ENCODE measurements at places on chromosomes 11 and 22.
A peak's percentile ranks its signal among the peaks of the same experiment; 100 is the strongest.

DNA sequence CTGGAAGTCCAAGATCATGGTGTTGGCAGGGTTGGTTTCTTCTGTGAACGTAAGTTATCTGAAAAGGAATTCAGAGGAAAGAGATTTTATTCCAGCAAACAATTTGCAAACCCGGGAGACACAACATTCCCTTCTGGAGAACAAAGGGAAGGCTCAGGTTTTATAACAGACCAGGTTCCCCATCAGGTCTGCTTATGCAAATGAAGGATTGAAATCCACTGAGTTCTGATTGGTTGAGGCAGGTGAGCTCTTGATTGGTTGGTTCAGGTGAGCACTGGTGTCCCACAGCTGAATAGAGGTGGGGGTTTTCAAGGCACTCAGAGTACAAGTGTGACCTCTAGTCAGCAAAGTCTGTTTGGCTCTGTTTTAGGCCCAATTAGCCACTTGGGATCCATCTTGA is 1306.8 kb downstream of the TBC1D22A start:
- no peak for DNase-seq

GRCh38 chr11:67648796-67649613 is 1.5 kb downstream of the ACY3 start:
- DNase-seq, result no peak

GRCh38 chr11:110522471-110522870 is 92.7 kb downstream of the FDX1 start:
- no peak for DNase-seq

DNA sequence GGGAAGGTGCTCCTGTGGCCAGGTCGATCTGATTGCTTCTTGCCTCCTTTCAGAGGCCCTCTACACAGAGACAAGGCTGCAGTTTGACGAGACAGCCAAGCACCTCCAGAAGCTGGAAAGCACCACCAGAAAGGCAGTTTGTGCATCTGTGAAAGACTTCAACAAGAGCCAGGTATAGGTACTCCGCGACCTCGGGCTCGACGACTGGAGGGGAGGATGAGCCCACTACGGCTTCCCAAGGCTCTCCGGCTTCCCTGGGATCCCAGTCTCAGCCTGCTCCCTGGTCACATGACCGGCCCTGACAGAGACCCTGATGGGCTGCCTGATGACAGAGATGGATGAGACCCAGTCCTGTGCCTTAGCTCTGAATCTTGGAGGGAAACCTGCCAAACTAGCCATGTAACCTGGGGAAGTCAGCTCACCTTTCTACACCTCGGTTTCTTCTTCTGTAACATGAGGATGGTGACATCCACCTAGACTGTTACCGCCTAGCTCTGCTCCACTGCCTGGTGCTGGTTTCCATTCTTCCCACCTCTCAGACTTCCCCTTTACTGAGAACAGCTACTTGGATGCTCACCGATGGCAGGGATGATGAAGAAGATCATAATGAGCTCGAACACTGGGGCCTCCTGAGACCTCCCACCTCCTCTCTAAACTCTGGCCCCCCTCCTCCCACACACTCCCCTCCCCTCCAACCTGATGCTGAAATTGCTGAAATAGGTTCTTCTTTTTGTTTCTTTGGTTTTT is 8.9 kb downstream of the RIBC2 start:
- no peak for DNase-seq

GRCh38 chr11:94854770-94855633 is 86.8 kb downstream of the AMOTL1 start:
- no peak for DNase-seq

GRCh38 chr22:19061471-19062138 is 60.6 kb downstream of the DGCR2 start:
- DNase-seq, result no peak

- DNase-seq, result no peak
These were observed 11.7 kb upstream of the GLYATL1 start for GRCh38 chr11:58927393-58928106.

GRCh38 chr11:64611869-64612646 is 21.0 kb downstream of the SLC22A12 start:
- DNase-seq, result no peak

DNA sequence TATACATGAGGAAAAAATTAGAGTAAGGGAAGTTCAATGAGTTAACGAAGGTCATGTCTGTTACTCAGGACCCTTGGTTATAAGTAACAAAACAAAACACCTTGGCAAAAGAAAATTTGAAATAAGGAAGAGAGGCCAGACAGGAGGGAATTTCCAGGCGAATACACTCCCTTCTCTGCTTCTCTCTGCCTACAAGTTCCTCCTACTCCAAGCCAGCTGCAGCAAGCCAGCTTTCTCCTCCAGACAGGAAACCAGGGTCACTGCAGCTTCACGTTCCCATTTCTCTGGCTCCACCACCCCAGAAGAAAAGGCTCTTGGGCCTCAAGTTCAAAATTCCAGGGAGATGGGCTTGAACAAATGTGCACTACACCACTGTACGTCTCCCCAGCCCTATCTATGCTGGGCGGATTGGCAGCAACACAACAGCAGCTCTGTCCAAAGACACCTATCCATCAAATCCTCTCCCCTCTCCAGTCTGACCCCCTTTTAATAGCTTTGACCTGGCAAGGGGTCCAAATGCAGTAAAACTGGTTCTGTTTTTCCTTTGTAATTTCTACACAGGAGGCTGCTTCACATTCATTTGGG is 27.7 kb downstream of the SMCO4 start:
- no peak for DNase-seq

- DNase-seq, result no peak
These were observed 84.8 kb upstream of the HTATIP2 start for GRCh38 chr11:20278727-20279126.

GRCh38 chr11:5833446-5833845 is 8.3 kb downstream of the OR52E6 start:
- DNase-seq, result no peak

DNA sequence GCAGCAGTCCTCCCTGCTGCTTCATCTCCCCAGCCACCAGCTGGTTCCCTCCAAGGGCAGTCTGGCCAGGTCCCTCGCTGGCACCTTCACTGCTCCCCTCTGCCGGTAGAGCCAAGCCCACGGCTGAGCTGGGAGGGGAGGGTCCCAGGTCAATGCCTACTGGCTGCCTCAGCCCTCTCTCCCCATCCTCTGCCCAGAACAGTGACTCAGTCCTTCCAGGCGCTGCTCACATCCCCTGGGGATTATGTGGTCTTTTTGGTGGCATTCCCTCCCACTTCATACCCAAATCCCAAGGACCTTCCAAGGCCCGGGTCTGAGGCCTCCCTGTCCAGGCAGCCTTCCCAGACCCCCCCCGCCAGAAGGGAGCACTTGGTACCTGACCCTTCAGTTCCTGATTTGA is 44.9 kb downstream of the WNT7B start:
- DNase-seq, result no peak

DNA sequence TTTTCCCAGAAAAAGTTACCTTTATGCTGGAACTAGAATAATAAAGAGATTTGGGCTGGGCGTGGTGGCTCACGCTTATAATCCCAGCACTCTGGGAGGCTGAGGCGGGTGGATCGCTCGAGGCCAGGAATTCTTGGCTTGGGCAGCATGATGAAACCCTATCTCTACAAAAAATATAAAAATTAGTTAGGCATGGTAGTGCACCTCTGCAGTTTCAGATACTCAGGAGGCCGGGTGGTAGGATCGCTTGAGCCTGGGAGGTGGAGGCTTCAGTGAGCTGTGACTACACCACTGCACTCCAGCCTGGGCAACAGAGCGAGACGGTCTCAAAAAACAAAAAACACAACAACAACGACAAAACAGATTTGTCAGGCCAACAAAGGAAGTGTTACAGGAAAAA is 119.3 kb upstream of the OR9Q1 start:
- no peak for DNase-seq

- no peak for DNase-seq
These were observed 34.1 kb downstream of the ARAP1 start for GRCh38 chr11:72718101-72718501.

GRCh38 chr22:50507421-50507990 is at the start of gene LMF2:
Gene LMF2 (minus strand): TSS chr22:50507702. CDS start chr22:50507675, 27 bp downstream.
- peak; percentile 93 for DNase-seq

DNA sequence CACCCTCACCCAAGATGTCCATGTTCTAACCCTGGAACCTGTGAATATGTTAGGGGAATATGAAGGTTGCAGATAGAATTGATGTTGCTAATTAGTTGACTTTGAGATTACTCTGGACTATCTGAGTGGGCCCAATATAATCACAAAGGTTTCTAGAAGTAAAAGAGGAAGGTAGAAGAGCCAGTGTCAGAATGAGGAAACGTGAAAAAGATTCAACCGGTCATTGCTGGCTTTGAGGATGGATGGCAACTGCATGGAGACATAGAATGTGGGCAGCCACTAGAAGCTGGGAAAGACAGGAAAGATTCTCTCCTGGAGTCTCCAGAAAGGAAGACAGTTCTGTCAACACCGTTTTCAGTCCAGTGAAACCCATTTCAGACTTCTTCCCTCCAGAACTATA is 86.6 kb downstream of the CLPB start:
- DNase-seq, result no peak

DNA sequence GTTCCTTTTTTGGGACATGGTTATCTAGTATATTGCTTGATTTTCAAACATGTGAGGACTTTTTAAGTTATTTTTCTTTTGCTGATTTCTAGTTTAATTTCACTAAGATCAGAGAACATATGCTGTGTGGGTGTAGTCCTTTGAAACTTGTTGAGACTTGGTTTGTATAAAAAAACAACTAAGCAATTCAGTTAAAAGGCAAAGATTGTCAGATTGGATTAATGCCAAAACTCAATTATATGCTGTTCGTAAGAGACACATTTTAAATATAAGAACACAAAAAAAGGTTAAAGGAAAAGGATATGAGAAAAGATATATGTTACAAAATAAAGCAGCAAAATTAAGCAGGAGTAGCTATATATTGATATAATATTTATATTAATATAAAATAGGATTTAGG is 17.8 kb upstream of the RRM1 start:
- no peak for DNase-seq

DNA sequence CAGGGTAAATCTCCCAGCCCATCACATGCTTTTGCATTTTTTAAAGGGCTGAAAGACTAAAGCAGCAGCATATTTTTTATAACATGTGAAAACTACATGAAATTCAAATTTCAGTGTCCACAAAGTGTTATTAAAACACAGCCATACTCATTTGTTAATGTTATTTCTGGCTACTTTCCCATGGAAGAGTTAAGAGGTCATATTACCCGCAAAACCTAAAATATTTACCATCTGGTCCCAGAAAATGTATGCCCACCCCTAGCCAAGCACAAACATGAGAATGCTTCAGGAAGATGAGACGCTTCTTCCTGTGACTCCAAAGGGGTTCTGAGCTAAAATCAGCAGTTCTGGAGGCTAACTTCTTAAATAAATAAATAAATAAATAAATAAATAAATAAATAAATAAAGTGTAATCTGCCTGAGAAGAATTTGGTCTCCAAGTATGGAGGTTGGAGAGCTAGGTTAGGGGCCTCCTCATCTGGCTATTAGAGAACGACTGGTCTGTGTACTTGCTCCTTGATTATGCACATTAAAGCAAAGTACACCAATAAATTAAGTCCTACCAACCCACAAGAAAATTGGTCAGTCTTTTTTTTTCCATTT is 9.7 kb downstream of the IMMP1L start:
- no peak for DNase-seq

GRCh38 chr11:111135101-111135500 is 110.4 kb upstream of the POU2AF2 start:
- no peak for DNase-seq

DNA sequence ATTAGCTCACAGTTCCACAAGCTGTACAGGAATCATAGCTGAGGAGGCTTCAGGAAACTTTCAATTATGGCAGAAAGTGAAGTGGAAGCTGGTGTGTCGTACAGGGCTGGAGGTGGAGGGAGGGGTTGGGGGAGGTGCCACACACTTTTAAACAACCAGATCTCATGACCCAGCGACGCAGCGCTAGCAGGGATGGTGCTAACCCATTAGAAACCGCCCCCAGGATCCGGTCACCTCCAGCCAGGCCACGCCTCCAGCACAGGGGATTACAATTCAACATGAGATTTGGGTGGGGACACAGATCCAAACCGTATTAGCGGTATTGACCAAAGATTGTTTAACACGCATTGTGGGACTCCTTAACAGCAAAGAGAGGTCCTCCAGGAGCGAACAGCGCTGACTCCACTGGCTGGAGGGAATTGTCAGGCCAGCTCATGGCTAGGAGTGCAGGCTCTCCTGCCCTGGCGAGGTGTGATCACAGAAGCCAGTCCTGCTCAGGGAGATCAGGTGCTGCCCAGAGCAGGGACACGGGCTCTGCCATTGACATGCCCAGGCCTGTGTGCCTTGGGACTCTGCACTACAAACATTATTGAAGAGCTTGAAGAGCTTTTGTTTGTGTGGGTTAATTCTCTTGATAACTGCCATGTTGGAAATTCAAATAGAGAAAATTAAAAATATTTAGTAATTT is 215.3 kb downstream of the TBC1D22A start:
- DNase-seq, result no peak

DNA sequence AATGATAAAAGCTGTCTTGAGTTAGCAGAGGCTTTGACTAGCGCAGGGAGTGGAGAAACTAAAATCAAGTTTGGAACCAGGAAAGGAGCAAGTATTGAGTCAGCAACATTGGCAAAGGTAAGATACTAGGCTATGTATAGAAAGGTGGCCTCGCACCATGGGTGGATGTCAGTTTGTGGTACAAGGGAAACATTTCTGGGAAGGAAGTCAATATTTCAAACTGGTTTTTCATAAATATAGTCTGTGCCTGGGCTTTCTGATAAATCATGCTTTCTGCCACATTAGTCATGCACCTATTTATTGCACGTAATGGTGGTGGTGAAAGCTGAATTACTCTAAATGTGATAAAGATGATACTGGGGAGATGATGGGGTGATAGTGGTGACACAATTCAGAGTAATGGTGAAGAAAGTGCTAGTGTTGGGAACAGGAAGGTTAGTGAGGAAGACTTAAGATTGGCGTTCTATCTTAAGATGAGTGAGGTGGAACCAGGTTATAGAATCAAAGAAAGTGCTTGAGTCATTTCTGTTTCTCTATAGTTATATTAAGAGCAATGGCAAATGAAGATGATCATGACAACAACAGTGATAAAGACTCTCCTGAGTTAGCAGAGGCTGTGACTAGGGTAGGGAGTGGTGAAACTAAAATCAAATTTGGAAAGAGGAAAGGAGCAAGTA is 729.0 kb downstream of the FAM181B start:
- no peak for DNase-seq

GRCh38 chr11:57310630-57311086 is 14.1 kb downstream of the TNKS1BP1 start:
- no peak for DNase-seq

- peak; percentile 14 for DNase-seq
These were observed 75.8 kb downstream of the RAB30 start for GRCh38 chr11:82995754-82996398.

DNA sequence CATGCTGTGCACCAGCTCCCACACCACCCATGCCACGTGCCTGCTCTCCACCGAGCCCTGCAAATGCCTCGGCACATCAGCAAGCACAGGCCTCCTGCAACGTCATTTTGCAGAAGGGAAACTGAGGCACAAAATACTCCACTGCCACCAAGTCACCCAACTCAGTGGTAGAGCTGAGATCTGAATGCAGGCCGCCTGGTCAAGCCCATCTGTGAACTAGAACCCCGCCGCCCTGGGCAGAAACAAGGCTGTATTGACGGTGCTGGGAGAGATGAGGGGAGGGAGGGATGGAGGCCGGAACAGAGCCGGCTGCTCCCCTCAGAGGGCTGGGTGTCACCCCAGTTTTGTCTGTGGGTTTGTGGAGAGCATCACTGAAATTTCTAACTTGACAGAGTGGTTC is 81.4 kb downstream of the CDKN1C start:
- no peak for DNase-seq
